ENCODE measurements at places on chromosomes 6 and 20.

DNA sequence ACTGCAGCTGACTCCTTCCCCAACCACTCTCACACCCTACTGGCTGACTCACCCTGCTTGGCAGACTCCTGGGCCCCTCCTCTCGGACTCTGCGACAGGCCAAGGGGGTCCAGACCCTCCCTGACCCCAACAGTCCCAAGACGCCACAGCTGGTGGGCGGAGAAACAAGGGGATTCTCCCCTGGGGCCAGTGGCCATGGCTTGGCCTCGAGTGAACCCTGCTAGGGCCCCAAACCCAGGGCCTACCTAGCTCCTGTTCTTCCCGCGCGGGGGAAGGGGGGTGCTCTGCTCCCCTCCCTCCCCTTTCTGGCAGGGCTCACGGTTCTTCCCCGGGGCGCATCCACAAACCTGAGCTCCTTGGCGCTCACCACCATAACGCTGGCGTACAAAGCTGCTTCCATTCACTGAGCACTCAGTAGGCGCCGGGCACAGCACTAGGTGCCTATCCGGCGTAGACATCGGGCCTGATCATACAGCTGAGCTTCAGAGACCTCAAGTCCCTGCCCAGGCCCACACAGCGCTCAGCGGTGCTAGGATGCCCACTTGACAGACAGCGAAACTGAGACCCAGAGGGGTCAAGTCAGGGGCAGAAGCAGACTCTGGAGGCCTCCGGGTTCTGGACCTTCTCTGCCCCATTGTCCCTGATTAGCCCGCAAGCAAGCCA lies 597 bp downstream of the ADA start:
- DNase-seq, result no peak

DNA sequence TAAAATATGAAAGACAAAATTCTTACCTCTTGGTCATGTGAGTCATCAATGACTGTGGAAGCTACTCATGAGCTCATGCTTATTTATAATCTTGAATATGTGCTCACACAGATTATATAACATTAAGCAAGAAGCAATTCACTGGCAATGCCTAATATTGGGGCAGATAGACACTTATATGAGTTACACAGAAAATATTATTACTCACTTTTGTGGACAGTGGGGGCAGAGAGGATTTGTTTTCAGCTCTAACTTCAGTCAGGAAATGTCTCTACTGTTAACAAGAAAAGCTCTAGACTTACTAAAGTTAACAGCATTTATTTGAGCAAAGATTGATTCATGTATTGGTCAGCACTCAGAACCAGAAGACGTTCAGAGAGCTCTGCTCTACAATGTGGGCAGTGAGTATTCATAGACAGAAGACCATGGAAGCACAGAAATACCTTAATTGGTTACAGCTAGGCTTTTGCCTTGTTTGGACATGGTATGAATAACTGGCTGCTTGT lies 85.8 kb upstream of the AHI1 start:
- no peak for DNase-seq

DNA sequence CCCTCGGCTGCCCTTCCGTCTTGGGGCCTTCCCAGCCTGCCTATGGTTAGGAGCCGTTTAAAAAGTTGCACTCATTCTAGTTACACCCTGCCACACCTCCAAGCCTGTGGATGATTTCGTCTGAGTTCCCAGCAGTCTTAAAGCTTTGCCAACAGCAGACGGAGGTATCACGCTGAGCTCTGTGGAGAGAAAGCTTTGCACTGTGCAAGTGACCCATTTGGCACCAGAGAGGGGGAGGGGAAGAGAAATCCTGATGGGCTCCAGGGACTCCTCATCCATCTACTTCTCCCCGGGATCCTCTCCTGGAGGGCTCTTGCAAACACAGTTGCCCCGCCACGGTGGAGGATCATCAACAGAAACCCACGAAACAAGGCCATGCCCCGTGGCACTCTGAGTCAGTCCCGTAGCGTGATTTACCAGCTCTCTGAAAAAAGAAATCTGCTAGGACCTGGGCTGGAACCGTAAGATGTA lies 98.8 kb upstream of the CITED2 start:
- no peak for DNase-seq

- DNase-seq, result no peak
These were observed 272.1 kb upstream of the TAB2 start for GRCh38 chr6:149045404-149045803.

DNA sequence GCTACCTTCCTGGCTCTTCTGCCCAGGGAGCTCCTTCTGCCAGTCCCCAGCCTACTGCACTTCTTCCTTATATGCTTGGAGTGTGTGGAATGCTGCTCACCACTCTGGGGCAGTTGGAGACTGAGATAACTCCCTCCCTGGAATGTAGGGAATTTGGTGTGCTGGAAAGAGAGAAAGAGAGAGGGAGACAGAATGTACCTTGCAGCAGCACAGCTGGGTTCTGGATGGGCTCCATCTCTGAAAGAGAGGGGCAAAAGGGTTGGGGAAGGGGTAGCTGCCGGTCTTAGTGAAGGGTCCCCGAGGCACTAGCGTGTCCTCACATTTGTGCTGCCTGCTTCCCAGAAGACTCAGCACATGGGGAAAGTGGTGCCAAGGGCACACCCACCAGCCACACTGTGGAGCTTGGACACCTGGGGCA lies 40.2 kb upstream of the DDR1 start:
- no peak for DNase-seq

- DNase-seq, result no peak
These were observed 96.0 kb upstream of the CNKSR3 start for GRCh38 chr6:154606457-154606856.

GRCh38 chr20:46430921-46431712 lies 24.7 kb upstream of the ELMO2 start:
- no peak for DNase-seq

DNA sequence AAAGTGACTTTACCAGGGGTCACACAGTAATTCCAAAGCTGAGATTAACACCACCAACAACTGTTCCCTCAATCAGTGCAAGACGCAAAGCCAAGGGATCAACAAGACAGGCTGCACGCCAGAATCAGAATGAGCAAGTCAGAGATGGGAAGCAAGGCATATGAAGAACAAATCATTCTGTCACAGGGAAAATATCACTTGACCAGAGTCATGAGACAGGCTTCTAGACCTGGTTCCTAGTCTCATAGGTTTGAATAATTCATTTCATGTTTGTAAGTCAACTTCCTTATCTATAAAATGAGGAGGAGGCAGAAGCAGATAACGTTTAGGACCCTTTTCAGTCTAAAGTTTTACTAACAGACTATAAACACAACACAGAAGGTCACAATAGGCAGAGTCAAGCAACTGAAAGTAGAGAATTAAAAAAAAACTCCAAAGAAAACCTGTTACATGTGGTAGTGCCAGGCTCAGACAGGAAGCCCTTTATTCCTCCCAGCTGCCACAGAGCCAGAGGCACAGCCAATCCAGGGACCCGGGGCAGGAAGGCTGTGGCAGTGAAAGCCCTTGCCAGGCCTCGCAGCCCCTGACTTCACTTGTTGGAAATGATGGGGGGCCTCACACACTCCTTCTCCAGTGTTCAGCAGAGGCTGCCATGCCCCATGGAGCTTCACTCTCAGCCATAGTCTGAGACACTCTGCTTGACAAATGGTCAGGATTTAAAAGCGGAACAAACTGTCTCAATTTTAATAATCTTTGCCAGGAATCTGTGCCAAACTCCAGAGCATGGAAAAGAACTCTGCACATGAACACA lies 29.2 kb upstream of the DST start:
- DNase-seq, result no peak

DNA sequence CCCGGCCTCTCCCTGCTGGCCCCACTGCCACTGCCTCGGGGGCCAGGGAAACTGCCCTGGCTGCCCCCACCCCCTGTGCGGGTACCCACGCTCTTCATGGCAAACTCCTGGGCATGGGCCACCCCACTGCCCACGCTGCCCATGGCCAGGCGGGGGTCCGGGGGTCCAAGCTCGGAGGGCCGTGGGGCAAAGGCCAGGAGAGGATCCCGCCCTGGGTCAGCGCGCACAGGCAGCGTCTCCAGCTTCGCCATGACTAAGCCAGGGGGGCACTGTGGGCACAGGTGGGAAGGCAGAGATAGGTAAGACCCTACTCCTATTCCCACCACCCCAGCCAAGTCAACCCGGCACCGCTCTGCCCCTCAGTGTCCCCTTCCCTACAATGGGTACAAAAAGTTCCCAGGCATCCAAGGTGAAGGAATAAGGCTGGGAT lies 6.4 kb downstream of the LZTS3 start:
- DNase-seq, result no peak

DNA sequence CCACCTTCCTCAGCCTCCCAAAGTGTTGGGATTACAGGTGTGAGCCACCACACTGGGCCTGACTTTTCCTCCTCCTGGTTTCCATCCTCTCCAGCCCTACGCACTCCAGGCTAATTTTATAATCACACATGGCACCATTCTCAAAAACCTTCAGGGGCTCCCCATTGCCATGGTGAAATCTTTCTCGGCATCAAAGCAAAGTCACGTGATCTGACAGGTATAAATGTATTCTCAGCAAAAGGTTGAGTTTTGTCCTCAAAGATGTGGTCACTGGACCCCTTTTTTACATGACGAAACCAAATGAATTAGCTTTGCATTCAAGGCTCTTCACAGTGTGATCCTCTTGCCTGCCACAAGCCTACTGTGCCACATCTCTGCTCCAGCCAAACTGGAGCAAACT lies 15.5 kb downstream of the ARMC12 start:
- no peak for DNase-seq

- DNase-seq, result peak; percentile 50
These were observed 50.3 kb upstream of the GFRAL start for GRCh38 chr6:55276745-55277530.

DNA sequence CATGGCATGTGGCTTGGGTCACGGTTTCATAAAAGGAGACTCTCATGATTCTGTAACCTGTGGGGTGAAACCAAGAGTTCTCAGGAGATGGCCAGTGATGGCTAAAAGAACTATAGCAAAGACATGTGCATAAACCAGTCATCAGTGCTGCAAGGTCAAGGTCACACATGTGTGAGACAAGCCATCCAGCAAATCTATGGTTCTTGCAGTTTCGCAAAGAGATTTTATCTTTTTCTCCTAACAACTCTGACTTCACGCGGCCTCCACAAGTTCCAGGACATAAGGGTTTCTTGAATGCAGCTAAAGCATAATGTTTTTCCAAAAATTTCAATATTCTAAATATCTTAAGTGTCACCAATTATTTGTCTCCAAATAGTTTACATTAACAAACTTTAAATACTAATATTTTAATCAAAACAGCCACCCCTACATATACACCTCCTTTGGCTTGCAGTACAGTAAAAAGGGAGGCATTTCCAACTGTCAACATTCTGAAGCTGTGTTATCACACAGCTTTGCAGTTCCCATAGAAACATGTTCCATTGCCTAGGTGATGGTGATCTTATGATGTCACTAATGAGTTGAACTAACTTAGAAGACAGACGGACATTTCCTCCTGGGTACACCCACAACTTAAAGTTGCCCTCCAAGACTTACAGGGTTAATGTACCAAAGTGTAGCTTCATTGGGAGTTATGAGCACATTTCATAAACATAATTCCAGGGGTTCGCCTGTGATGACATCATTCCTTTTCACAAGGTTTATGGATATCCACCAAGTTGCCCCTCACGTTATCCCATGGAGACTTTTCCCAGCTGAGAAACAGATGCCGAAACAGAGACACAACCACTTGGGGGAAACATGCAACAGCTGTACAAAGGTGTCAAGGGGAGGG lies 250.9 kb upstream of the PDE10A start:
- DNase-seq, result no peak

DNA sequence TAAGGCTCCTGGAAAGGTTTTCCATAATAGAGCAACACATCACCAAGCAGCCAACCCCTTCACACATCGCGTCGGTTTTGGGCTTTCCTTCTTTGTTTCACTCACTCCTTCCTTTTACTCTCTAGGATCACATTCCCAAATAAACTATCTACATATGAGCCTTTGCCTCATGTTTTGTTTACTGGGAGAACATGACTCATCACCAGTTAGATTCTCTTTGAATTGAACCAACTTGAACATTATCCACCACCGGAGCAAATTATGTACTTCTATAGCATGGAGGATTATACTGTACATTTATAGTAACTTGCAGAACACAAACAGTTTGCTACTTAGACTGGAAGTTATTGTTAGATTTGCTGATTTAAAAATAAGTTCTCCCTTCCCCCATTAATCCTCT lies 41.0 kb downstream of the SAMD5 start:
- DNase-seq, result no peak

- DNase-seq, result no peak
These were observed 134.0 kb upstream of the DTNBP1 start for GRCh38 chr6:15796844-15797243.

GRCh38 chr20:17785007-17785406 lies 85.2 kb downstream of the BANF2 start:
- no peak for DNase-seq

DNA sequence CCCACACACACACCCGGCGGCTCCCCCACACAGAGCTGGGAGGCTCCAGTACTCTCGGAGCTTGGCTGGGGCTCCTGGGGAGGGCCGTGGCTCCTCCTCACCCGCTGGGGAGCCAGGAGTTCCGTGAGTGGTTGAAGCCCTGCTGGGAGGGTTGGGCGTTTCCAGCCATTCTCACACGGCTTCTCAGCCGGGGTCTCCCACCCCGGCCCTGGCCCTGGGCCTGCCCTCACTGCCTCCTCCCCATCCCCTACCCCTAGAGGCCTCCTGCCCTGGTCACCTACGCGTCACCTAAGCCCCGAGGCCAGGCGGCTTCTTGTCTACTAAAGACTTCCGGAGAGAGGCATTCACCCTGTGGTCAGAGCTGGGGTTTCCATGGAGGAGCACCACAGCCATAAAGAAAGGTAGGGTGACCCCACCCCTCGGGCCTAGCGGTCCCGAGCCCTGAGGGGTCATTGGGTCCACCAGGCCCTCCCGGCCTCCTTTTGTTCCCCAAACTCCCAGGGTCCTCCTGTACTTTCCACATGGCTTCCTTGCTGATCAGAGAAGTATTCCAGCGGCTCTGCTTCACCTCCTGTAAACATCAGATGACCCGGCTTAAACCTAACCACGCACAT lies 99.3 kb downstream of the TTLL2 start:
- no peak for DNase-seq

DNA sequence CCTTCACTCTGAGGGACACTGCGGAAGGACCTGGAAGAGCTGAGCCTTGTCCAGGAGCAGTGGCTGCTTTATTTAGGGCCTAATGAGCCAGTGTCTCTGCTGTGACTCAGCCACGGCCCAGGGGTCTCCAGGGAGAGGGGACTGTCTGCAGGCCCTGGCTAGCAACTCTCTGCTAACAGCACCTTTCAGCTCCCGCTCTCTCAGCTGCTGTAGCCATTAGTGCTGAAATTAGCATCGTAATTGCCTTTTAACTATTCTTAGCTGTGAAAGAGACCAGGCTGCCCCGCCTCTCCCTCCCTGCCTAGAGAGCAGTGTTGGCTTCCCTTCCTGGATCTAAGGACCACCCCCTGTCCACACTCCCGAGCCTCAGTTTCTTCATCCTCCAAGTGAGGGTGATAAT lies 53.1 kb upstream of the SLC32A1 start:
- DNase-seq, result no peak

GRCh38 chr6:126905917-126906316 lies 212.6 kb upstream of the RSPO3 start:
- no peak for DNase-seq

DNA sequence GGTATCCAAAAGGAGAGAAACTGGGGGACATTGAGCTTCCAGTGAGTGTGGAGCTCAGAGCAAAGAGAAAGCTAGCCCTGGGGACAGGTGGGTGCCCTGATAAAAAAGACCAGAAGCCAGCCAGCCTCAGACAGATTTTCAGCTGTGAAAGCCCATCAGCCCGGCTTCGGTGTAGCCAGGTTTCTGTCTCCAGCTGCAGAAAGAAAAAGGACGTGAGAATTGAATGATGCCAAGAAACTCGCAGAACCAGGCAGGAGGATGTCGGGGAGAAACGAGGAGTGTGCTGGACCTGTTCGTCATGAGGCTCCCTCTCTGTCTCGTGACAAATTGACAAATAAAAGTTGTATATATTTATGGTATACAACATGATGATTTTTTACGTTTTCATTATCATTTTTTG lies 63.3 kb downstream of the CDH4 start:
- no peak for DNase-seq

Data from right renal cortex interstitium (tissue), 3 donors.